COR-L47 (cell line): ENCODE measurements at places on chromosomes 6 and 20.

GRCh38 chr20:23565503-23566045, 2.7 kb downstream of the CST9L start:
- no peak for DNase-seq

DNA sequence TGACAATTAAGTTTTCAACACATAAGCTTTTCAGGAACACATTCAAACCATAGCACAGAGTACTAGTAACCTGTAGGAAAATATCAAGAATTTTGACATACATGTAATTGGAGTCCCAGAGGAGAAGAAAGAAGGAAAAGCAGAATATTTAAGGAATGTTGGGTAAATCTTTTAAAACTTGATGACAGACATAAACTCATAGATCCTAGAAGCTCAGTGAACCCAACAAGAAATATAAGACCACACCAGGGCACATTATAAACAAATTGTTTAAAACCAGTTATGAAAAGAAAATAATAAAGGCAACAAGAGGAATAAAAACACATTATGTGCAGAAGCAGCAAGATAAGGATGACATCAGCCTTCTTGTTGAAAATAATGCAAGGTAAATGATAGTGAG, 151.5 kb upstream of the ATXN1 start:
- no peak for DNase-seq

DNA sequence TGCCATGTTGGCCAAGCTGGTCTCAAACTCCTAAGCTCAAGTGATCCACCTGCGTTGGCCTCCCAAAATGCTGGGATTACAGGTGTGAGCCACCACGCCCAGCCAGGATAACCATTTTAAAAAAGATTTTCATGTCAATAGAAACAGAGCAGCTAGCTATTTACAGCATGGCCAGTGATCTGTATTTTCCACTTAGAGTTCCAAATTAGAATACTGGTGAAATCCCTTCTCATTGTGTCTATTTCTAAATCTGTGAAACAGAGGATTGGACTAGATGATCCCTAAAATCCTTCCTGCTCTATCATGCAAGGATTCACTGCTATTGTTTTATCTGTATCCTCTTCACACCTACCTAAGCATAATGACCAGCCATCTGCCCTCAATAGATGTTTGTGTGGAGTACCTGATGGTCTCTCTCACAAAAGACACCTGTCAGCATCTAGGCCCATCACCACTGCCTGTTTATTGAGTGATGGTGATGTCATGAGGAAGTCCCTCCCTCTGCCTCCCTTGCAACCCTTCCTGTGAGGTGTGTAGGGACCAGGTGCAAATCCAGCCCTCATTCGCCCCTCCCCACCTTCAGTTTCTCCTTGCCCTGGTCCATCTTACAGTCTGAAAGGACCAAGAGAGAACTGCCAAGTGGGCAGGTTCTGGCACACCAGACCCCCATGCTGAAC, 26.5 kb upstream of the SMIM29 start:
- no peak for DNase-seq

GRCh38 chr6:122770835-122771601, 8.5 kb upstream of the FABP7 start:
- DNase-seq = no peak

- no peak for DNase-seq
Observed at GRCh38 chr6:113486199-113486598, 370.9 kb upstream of the MARCKS start.

GRCh38 chr20:2995796-2996195, 47.6 kb upstream of the GNRH2 start:
- DNase-seq = no peak

DNA sequence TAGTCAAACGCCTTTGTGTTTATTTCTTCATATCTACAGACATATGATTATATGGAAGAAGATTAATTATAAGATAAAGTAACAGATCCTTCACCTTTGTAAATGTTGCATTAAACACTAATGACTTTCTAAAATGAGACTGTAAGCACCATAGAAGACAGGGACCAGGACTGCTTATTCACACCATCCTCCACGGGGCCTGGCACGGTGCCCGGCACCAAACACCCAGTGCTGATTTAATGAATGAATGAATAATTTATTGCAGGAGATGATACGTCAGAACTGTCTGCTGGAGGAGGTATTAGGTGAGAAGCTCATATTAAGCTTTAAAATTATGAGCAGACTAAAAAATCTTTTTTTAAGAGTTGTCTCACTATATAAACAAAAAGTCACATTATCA, 88.3 kb downstream of the SLX4IP start:
- DNase-seq = peak; percentile 79

GRCh38 chr6:168500519-168500918, 59.5 kb downstream of the SMOC2 start:
- DNase-seq = no peak

- no peak for DNase-seq
Observed at GRCh38 chr20:11902285-11902697, 15.4 kb upstream of the BTBD3 start.

DNA sequence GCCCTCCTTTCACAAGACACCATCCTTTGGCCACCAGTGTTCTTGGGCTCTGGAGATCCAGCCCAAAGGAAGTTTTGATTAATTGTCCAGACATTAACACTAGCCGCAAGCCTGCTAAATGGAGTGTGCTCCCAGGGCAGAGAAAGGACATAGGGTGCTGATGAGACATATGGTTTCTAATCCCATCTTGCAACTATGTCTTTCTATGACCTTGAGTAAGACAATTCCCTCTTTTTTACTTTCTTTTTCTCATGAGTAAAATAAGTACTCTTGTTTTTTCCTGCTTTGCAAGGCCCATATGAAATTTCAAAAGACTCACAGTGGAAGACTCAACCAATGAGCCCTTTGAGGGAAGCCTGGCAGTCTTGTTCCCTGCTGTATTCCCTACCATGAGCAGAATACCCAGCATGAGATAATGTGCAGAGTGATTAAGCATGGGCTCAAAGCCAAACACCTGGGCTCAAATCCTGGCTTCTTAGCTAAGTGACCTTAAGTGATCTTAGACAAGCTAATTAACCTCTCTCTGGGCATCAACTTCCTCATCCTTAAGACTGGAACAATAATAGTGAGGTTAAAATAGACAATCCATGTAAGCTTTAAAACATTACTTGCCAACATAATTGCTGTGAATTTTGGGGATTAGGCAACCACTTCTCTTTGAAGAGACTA, at the start of gene WFDC10B:
WFDC10B (minus strand) TSS at position 51 of the 669 bp plus-strand sequence. CDS start 19,027 bp downstream, outside the sequence.
- peak; percentile 62 for DNase-seq

DNA sequence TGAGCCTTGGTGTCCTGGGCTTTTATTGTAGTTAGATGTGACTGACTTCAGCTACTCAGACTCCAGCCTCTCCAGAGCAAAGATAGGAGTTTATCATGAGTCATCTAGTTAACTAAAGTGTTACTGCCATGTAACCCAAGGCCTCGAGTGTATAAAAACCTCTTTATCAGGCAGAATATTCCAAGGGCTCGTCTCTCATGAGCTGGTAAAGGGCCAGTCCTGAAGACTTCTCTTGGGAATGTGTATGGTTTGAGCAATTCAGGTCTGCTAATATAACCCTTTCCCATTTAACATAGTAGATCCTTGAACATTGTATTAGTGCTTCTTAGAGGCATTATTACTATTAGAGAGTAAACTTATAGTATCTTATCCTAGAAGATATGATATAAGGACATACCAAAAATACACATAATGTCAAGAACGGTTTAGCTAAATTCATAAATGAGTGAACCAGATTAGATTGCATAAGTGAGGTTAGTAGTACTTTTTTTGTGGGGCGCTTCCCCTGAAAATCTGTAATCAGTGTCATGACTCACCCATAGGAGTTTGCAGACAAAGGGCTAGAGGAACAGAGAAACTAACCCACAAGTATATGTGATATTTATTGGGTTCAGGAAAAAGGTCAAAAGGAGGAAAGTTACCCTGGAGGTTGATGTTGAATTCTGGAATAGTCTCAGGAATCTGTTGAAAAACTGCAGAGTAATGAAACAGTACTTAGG, 16.0 kb downstream of the DSE start:
- DNase-seq = no peak

GRCh38 chr6:85479208-85479607, 29.3 kb downstream of the NT5E start:
- DNase-seq = no peak

- no peak for DNase-seq
Observed at GRCh38 chr6:7747433-7747832, 21.5 kb downstream of the BMP6 start.

- DNase-seq = no peak
Observed at GRCh38 chr6:161303628-161304340, 29.9 kb upstream of the AGPAT4 start.

- DNase-seq = no peak
Observed at GRCh38 chr20:17298171-17298570, 71.3 kb downstream of the PCSK2 start.

GRCh38 chr20:43960231-43960630, 45.6 kb downstream of the TOX2 start:
- no peak for DNase-seq

DNA sequence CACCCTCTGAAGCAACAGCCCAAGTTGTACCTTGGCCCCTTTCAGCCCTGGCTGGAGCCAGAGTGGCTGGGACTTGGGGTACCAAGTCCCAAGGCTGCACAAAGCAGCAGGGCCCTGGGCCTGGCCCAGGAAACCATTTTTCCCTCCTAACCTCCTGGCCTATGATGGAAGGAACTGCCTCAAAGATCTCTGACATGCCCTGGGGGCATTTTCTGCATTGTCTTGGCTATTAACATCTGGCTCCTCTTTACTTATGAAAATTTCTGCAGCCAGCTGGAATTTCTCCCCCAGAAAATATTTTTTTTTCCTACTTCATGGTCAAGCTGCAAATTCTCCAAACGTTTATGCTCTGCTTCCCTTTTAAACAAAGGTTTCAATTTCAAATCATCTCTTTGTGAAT, 269.4 kb upstream of the CDYL start:
- no peak for DNase-seq

DNA sequence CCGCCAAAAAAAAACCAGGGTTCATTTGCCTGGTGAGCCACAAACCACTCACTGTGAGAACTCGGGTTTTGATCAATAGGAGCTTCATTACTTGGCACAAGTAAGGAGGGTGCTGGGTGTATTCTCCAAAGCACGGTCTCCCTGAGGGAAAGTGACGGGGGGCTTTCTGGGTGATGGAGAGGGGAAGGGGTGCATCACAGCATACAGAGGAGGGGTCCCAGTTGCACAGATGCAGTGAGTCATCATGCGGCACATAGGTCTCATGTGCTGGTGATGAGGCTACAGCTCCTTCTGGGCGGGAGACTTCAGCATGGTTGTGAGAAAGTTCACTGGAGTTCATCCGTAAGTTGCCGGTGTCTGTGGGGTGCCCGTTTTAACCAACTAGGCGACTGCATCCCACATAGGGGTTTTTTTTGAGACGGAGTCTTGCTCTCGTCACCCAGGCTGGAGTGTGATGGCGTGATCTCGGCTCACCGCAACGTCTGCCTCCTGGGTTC, 36.2 kb downstream of the SUN5 start:
- no peak for DNase-seq

- no peak for DNase-seq
Observed at GRCh38 chr6:50717734-50718457, 4.6 kb downstream of the TFAP2D start.

- DNase-seq = no peak
Observed at GRCh38 chr6:96907498-96907897, 9.8 kb upstream of the NDUFAF4 start.

- no peak for DNase-seq
Observed at GRCh38 chr6:90264561-90264960, 32.1 kb downstream of the BACH2 start.

DNA sequence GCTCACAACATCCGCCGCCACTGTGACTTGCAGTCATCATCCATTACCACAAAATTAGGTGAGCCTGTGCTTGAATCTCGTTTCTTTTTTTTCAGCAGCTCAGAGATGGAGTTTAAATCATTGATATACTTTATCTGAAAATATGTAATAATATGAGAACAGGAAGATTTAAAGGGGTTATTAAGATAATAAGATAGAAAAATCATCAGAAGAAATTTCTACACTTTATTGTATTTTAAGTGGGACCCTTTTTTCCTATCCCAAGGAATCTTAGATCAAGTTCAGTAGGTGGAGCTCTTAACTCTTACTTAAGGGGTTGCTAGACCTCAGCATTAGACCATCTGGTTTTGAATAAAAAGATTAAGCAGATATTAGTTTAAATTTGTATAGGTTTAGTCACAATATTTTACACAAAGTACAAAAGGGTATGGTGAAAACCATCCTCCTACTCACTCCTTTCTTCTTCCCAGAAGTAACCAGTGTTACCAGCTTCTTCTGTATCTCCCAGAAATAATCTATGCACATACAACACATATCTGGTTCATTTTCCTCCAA, 9.4 kb upstream of the NCOA7 start:
- DNase-seq = peak; percentile 4

GRCh38 chr6:166207284-166207561, 39.6 kb upstream of the TBXT start:
- DNase-seq = no peak

DNA sequence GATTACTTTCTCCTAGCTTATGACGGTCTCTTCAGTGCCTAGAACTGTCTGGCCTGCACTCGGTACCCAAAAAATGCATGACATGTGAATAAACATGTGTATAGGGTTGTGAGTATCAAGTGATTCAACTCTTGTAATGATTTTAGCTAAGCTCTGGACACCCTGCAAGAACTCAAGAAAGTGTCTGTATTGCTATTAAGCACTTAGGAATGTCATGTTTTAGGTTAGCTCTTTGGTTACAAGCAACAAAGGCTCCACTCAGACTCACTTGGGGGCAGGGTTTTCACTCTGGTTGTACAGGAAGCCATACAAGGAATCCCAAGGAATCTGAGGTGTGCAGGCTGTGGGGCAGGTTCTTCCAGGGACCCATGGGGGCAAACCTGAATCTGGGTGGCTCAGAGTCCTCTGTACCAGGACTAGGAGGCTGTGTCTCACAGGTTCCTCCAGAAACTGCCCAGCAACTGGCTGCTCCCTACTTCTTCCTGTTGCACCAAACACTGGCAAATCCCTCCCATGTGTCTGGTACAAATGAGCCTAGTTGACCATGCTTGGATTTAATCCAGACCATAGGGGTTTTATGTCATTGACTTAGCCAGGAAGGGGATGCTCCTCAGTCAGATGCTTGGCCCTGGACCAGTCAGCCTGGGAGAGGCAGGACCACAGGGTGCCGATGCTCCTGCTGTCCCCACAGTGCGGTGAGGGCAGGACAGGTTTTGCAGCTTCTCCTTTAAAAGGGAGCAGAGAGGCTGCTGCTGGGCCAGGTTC, 77.9 kb upstream of the CDH4 start:
- DNase-seq = no peak

GRCh38 chr6:4677751-4678065, 98.5 kb upstream of the CDYL start:
- DNase-seq = no peak

DNA sequence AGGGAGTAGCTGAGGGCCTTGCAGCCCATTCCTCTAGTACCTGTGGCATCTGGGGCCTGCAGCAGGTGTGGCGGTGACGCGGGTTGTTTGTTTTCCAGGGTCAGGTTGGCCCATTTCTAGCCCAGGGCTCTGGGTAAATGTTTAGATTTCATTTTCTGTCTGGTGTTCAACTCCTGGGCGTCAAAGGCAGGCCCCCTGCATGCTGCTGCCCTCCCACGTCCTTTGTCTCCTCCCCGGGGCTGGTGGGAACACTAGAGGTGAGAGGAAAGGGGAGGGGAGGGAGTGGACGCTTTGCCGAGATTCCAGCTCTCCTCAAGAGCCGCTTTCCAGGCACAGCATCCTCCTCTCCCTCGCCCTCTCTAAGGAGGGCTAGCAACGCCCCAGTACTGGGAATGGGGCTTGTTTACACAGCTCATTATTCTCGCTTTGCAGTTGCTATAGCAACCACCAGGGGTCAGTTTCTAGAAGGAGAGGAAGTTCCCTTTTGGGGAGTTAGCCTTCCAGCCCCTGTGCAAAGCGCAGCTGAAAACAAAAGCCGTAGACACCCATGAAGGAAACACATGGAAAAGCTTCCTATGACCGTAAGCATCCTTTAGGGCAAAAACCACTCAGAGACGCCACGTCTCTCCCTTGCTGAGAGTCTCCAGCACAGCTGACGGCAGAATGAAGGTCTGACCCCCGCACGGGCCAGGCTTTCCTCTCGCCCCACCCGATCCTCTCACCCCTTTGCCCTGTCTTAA, 170.6 kb downstream of the LY86 start:
- peak; percentile 75 for DNase-seq
